ENCODE measurements at places on chromosomes 1 and 21.

GRCh38 chr1:89820422-89821321, at the start of gene LRRC8D:
Gene LRRC8D, plus strand, starts transcription at chr1:89821032. Its CDS starts 112,037 bp downstream, at chr1:89933069.
- peak; percentile 69 for DNase-seq

GRCh38 chr1:94784190-94784515, 36.0 kb upstream of the SLC44A3 start:
- no peak for DNase-seq

GRCh38 chr1:233240371-233240770, 55.2 kb downstream of the PCNX2 start:
- DNase-seq, result no peak

DNA sequence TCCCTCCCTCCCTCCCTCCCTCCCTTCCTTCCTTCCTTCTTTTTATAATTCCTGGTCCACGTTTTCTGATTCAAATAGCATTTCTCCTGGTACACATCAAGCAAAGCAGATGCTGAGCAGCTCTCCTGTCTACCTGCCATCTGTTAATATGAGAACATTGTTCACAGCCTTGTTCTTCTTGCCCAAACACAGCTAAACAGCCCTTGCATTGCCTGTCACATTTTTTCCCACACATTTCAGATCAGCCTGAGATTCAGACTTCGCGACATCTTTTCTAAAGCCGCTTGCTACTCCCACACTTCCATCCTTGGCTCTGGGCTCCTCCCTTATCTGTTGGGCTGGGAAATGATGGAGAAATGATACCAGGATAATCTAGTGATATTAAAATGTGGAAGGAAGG, 200.5 kb downstream of the PCP4 start:
- DNase-seq, result no peak

GRCh38 chr1:18900303-18900841, 2.0 kb downstream of the ALDH4A1 start:
- DNase-seq, result no peak

GRCh38 chr1:109768820-109769219, 5.1 kb upstream of the EPS8L3 start:
- no peak for DNase-seq

DNA sequence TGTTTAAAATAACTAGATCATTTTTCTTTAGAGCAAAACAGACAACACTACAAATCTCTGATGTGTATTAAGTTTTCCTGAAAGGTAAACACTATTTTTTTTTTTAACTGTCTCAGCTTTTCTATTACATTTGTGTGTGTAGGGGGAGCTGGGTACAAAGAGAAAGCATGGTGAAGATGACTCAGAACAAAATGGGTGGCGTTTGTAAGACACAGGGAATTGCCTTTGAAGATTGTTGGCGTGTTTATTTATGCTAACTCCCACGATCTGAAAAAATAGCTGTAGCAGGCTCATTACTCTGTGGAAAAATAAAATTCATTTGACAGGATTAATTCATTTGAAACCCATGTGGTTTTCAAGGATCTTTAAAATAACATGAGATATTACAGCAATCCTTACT, 285.1 kb downstream of the RYR2 start:
- DNase-seq, result no peak

DNA sequence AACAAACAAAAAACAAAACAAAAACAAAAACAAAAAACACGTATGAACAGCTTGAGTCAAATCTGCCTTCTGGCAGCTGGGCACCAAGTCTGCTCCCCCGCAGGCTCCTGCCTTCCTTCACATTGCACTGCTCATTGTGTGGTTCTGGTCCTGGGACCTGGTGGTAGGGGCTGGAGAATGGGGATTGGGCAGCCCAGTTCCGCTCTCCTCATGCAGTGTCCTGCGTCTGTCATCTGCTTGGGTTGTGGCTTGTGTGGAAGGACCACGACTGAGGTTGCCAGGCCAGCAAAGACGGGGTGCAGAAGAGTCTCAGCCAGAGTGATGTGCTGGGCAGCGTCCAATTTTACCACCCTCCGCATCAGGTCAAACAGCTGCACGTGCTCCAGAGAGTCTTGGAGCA, 11.1 kb downstream of the OR2AJ1 start:
- DNase-seq, result no peak

DNA sequence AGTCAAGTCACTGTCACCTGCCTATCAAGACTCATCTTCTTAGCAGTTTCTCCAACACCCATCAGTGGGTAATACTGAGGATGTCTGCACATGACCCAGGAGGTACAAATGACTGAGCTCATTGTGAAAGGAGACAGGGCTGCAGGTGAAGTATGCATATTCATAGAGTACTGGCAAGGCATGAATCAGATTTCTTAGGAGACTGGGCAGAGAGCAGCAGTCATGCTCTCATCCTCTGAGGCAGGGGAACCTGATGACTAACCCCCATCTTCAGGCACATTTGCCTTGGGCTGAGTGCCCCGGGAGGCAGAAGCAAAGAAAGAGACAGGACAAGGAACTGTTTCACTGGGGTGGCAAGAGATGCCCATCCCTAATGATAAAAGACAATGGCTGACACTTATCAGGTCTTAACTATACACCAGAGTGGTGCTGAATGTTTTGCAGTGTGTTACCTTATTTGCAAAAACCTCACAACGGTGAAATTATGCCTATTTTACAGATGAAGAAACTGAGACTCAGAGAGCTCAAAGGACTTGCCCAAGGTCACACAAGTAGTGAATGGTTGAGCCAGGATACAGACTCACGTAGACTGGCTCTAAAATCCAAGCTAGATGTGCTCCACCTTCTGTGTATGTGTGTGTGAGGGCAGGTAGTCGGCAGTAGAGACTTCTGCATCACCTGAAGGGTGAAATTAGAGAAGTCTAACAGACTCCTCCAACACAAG, 9.2 kb upstream of the GRHL3 start:
- DNase-seq, result no peak

DNA sequence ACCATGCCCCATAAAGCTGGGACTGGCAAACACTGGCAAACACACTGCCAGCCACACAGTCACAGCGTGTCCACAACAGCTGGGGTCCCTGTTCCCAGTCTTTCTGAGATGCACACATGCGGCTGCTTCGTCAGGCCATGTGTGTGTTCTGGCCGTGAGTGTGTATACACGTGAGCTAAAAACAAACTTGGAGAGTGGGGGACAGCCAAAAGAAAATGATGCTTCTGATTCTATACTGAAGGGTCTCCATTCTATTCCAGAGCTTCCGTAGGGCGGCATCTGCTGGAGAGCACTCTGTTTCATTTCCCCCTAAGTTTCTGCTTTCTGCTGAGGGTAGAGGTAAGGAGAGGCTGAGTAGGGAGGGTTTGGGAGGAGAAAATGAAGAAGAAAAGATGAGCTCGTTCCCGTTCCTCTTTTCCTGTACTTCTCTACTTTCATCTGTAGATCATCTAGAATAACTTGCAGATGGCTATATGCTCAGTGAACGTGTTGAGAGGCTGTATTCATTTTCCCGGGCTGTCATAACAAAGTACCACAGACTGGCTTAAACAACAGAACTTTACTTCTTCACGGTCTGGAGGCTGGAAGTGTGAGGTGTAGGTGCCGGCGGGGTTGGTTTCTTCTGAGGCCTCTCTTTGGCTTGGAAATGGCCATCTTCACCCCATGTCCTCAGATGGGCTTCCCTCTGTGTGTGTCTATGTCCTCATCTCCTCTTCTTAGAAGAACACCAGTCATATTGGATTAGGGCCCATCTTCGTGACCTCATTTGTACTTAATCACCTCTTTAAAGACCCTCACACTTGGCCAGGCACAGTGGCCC, 151.6 kb downstream of the TOMM20 start:
- no peak for DNase-seq

DNA sequence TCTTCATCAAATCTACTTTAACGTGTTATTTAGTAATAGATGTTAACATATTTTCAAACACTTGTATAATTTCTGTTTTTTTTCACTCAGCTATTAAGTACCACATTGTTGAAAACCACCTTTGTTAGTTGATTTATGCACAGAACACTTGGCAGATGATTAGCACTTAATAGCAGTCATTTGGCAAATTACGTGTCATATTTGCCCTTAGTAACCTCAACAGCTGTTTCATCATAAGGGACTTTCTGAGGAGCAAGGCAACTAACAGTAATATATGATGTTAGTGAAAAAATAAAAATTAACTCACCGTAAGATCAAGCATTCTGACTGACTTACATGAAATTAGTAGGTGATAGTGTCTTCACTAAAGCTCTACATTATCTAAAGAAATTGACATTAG, 186.4 kb downstream of the HMCN1 start:
- no peak for DNase-seq

DNA sequence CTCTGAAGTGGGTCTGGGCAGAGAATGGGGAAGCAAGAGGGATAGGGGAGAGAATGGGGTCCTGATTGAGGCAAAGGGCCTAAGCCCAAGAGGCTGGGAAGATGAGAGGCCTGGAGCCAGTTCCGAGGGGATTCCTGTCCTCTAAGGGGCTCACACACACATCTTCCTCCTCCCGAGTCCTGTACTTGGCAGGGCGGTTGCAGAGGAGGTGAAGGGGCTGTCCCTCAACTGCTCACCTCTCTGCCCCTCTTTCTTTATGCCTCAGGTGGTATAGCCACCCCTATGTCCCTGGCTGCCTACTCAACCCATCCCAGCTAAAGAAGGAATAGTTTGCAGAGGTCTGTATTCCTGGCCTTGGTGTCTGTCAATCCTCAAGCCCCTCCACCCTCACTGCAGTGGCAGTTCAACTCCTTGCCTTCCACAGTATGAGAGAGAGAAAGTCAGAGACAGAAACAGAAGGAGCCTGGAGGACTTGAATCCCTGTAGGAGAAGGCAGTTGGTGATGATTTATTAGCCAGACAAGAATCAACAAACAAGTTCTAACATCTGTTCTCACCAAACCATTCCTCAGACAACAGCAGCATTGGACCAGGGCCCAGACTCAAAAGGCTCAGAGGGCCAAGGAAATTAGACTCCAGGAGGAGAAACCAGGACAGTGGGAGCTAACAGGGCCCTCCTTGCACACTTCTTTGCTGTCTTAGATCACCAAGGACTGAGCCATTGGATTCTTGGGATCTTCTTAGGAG, 10.7 kb downstream of the SH2D2A start:
- no peak for DNase-seq

- DNase-seq, result no peak
These were observed 30.9 kb upstream of the CCDC17 start for GRCh38 chr1:45654540-45655280.
